ENCODE measurements at places on chromosomes 5 and 9.

- peak; percentile 8 for DNase-seq
These were observed 26.9 kb upstream of the SYK start for GRCh38 chr9:90774682-90775081.

- no peak for DNase-seq
These were observed 22.4 kb downstream of the PSD2 start for GRCh38 chr5:139817970-139818369.

GRCh38 chr9:132020820-132021510 lies 58.7 kb downstream of the MED27 start:
- no peak for DNase-seq

DNA sequence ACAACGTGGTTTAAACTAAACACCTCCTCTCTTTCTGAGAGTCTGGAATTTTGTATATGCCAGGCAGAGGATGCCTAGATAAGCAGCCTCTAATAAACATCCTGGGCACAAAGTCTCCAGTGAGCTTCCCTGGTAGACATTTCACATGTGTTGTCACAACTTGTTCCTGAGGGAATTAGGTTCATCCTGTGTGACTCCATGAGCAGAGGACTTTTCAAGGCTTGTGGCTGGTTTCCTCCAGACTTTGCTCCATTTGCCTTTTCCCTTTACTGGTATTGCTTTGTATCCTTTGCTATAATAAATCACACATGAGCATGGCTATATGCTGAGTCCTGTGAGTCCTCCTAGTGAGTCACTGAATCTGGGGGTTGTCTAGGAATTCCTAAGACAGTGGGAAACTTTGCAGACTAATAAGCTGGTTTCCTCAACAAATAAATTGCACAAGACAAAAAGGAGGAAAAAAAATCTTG lies 77.4 kb downstream of the NR2F1-AS1 start:
- no peak for DNase-seq

DNA sequence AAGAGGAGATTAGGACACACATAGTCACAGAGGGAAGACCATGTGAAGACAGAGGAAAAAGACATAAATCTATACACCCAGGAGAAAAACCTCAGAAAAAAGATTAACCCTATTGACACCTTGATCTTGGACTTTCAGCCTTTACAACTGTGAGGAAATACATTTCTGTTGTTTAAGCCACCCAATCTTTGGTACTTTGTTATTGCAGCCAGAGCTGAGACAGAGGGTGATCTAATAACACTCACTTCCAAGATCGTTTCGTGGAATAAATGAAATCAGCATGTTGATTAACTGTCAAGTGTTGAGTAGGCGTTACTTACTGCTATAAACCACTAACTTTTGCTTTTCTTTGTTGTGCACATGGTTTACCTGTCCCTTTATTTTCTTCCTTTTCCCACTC lies 361.2 kb upstream of the RIOK2 start:
- no peak for DNase-seq

- no peak for DNase-seq
These were observed 3.4 kb upstream of the CAMSAP1 start for GRCh38 chr9:135910757-135911156.

DNA sequence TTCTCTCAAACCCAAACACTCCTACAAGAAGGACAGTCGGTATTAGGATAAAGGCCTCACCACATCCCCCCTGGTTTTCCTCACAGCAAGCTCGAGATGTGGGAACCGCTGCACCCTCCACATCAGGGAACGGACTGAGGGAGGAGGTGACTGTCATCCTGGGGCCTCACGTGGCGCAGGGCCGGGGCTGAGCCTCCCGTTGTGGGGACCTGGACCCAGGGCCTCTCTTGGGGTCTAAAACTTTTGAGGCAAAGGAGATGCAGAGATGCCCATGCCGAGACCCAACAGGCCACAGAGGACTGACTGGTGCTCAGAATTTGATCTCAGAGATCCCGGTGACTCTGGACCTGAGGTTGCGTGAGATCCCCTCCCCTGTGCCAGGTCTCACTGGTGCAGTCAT lies 72.7 kb downstream of the MRPL36 start:
- DNase-seq: no peak

DNA sequence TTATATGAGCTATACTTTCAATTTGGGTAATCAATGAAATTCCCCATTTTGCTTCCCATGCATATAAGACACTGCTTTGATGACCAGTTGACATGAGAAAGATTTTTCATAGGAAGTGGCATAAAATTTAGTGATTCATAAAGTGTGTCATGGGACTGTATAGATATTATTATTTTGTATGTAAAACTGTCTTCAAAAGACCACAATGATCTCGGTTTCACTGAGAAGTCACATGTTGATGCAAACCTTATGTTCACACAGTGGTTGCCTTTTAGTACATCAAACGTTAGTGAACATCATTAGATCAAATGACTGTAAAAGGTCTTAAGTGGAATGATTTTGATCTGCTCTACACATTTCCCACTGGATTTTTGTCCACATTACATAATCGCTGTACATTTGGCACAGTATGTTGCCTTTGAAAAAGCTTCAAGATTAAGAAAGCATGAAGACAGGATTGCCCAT lies 349.2 kb upstream of the MEF2C start:
- DNase-seq: no peak

DNA sequence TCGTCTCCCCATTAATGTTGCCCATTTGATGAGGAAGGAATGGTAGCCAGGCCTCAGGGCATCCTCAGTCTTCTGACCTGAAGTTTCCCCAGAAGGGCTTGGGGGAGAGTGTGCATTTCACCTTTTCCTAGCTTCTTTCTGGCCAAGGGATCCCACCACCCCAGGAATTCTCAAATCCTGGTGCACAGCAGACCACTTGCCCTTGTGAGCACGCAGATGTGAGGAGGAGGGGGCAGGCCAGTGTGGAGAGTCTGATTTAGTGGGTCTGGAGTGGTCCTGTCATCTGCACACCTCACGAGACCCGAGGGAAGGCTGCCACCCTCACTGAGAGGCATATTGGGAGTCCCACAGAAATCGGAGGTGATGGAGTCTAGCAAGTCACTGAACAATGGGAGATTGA lies 64.3 kb downstream of the CXXC5 start:
- DNase-seq: no peak
